Activated CD8-positive, alpha-beta memory T cell treated with anti-CD3 and anti-CD28 coated beads for 48 hours (primary cell): ENCODE measurements at places on chromosomes 3 and 15.

DNA sequence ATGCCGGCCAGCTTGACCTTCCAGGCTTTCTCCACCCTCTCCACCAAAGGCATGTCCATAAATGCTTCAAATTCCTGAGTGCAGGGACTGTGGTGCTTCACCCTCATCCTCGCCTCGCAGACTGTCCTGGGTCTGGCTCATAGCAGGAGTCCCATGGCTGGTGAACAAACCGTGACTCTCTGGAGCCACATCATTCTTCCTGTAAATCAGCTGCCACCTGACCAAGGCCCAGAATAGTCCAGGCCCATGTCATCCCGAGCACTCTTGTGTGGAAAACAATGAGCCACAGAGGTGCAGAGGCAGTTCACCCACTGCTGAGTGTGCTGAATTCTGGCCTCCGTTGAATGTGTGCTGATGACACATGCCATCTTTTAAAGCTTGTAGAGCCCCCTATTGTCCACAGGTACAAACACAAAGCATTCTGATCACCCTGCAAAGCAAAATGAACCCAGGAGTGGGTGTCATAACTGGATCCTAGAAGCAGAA lies 68.6 kb downstream of the ABHD5 start:
- DNase-seq: no peak

GRCh38 chr15:59138243-59138642 lies 33.3 kb downstream of the CCNB2 start:
- no peak for DNase-seq

DNA sequence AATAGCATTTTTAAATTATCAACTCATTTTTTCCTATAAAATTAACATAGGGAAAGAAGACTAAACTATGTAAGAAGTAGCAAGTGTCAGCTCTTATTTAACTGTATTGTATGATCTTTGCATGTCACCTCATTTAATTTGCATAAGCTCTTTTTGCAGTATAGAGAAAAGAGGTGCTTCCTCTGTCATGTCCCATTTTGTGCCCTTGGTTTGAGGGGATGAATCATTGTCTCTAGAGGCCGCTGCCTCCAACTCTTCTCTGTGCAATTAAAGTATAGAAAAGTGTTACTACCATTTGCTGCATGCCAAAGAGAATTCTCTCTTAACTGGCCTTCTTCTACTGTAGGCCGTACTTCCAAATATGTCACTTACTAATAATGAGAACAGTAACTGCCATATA lies 93.4 kb downstream of the LRRC28 start:
- no peak for DNase-seq

DNA sequence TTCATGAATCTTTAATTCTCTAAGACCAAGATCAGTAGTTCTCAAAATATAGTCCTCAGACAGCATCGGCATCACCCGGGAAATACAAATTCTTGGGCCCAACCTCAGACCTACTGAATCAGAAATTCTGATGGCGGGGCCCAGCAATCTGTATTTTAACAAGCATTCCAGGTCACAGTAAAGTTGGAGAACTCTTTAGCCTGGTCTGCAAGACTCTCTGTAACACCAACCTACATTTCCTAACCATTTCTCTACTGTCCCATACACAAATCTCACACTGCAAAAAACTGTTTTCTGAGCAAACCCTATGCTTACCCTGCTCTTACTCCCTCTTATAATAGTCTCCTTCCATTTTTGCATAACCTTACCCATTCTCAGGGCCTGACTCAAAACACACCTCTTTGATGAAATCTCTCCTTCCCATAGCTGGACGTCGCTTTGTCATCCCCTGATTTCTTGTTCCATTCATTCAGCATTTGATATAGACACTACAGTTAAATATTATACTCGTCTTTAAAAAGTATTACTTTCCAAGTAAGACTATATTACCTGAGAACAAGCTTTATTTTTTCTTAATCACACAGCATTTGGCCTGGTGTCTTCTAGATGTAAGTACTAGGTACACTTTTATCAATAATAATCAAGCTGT lies 83.3 kb upstream of the MYO5C start:
- DNase-seq: no peak

DNA sequence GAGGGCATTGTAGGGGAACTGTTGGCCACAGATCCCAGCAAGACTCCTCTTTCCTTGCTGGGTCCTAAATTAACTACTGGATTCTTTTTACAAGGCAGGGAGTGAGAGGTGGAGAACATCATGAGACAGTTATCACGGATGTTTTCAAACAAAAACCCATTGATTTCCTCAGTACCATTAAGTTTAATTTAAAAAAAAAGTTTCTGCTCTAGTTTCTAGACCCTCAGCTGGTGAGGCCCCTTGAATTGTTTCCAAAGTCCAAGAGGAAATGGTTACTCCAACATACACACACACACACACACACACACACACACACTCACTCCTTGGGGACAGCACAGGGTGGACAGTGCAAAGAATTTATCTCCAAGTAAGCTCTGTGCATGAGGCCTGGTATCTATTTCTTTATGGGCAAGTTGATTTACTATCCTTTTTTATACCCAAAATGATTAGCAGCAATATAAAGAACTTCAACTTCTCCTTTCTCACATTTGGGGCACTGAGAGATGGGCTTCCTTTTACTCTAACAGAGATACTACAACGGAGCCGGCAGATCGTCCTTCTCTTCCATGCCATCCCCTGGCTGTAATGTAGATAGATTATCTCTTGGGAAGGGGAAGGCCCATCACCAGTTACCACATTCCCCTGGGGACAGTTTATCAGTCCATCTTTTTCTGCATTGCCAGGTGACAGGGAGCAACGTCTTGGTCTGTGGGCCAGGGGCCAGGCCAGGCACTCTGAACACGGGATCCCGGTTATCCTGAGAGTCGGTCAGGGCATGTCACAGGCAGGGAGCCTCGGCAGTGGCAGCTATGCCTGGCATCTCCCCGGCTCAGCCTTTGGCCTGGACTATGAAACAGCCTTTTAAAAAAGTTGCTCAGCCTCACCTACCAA lies 54.7 kb downstream of the CORO2B start:
- DNase-seq: no peak

DNA sequence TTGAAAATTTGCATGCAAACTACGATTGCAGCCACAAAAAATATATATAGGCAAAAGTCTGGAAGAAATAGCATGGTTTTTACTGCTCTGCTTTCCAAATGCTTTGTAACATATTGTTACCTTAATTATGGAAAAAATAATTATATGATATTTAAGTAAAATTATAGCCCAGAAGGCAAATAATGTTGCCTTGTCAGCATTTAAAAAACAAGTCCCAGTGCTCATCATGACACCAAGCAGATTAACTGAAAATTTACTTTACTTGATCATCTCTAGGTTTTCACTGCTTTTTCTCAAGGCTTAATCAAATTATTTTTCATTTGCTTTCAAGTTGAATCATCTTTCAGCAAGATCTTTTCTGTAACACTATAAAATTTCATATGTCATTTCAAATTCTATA lies 262.9 kb downstream of the ZMAT3 start:
- DNase-seq: no peak

DNA sequence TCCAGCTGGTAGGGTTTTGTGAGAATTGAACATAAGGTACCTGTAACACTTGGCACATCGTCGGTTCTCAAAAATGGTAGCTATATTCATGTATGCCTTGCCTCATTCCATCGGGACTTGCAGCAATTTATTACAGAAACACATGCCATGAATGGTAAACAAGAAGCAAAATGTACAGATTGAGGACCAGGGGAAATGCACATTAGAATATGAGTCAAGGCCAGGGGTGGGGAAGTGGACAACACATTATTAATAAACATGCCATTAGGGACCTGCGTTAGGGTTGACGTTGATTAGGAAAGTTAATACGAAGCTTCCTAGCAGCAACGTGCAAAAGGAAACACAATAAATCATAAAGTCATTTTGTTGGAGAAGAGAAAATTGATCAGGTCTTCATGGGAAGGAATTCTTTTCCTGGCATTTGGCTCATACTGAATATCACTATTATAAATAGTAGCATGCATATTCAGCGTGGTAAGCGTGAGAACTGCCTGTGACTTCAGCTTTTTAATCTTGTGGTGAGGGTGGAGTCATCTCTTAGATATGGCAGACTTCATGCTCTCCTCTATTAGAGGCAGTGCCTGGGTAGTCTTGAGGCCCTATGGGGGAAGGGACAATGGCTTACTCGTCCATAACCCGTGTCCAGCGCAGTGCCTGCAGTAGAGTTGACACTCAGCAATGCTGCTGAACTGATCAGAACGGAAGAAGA lies 184.9 kb downstream of the SV2B start:
- DNase-seq: no peak

DNA sequence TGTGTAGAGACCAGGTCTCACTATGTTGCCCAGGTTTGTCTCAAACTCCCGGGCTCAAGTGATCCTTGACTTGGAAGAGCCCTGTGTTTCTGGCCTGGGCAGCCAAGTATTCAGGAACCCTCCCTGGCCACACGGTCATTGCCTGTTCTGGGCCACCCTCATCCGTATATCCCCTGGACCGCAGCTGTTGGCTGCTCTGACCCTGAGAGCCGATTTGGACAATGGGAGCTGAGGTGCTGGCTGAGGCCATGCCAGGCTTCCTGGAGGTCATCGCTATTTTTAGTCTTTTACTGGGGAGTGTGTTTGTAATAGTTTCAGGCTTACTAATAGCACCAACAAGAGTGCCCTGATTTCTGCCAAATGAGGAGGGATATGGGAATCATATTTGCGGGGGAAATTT lies 60.7 kb downstream of the ADAMTS7 start:
- DNase-seq: no peak

- no peak for DNase-seq
Observed at GRCh38 chr3:5021116-5022092, 42.2 kb downstream of the BHLHE40 start.

GRCh38 chr3:168865022-168865551 lies 769.4 kb upstream of the GOLIM4 start:
- no peak for DNase-seq
